ENCODE measurements at places on chromosomes 7 and 10.

DNA sequence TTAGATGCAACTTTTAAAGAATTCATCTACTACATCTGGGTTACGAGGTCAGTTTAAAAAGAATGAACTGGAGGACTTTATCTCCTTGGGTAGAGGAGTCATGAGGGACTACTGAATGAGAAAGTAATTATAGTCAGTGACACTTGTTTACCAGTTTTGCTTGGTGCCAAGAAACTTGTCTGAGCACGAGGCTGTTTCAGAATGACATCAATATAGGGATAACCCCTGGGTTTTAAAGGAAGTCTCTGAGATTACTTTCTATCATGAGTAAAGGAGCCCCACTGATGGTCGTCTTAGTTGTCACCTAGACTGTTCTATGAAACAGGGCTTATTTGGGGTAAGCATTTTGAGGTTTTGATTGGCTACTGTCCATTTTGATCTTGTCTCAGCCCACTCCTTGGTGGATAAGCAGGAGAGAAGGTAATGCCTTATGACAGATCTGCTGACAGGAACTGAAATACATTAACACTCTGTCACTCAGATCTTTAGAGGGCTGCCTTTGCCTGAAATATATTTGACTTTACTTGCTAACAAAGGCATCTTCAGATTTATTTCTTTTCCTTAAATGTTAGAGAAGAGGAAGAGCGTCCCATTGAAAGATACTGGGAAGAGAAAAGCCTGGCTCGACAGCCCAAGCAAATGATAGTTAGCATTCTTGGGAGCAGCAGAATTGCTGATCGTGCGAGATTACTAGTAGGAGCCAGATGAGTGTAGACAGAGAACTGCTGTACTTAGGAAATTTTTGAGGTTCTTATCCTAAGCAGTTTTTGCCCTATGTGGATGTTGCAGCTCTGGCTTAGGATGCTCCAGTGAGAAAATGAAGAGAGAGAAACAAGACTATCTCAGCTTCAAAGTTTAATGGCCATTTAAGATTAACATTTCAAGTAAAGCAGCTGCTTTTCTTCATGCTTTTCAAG is 299.2 kb upstream of the LRGUK start:
- DNase-seq: no peak

- no peak for DNase-seq
Measured at GRCh38 chr10:78642269-78642816, 426.4 kb upstream of the ZMIZ1 start.

GRCh38 chr10:76974017-76974691 is 663.5 kb downstream of the KCNMA1 start:
- DNase-seq: peak; percentile 64

DNA sequence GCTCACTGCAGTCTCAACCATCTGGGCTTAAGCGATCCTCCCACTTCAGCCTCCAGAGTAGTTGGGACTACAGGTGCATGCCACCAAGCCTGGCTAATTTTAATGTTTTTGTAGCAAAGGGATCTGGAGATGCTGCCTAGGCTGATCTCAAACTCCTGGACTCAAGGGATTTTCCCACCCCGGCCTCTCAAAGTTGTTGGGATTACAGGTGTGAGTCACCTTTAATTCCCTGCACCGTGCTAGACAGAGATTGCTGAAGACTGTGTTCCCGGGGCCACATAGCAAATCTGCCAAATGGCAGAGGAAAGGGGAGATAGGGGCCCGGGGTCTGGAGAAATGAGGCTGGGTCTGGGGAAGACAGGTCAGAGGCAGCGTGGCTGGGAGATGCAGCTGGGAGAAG is 20.6 kb upstream of the PSMG3 start:
- no peak for DNase-seq

- no peak for DNase-seq
Measured at GRCh38 chr7:67661-68395, 124.5 kb upstream of the FAM20C start.

Measured in fibroblast of skin of left quadriceps (primary cell).